Activated CD8-positive, alpha-beta memory T cell treated with anti-CD3 and anti-CD28 coated beads for 24 hours (primary cell): ENCODE measurements at places on chromosomes 3 and 15.

- DNase-seq = no peak
Measured at GRCh38 chr15:50890751-50891150, 17.7 kb upstream of the AP4E1 start.

- DNase-seq = no peak
Measured at GRCh38 chr15:63067306-63067705, 24.8 kb downstream of the TPM1 start.

- DNase-seq = no peak
Measured at GRCh38 chr3:191244242-191244867, 45.3 kb downstream of the OSTN start.

GRCh38 chr15:49225572-49226281, 55.7 kb downstream of the GALK2 start:
- DNase-seq = no peak

GRCh38 chr3:3998140-3998922, 199.1 kb downstream of the LRRN1 start:
- DNase-seq = no peak
